ENCODE measurements at places on chromosomes 4 and X.
A peak's percentile ranks its signal among the peaks of the same experiment; 100 is the strongest.

GRCh38 chr4:187417721-187418120 is 577.9 kb upstream of the ZFP42 start:
- DNase-seq: no peak

DNA sequence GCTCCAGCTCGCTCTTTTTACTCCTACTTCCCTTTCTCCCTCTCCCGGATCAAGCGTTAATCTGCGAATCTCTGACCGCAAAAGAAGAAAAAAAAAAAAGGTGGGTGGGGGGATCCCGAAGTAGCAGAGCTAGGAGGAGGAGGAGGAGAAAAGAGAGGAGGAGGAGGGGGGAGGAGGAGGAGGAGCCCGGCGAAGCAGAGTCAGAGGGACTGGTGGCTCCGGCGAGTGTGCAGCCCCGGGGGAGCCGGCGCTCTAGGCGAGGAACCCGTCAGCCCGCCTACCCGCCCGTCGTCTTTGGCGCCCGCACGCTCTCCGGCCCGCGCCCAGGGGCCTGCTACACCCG is at the start of gene NHSL2:
Gene NHSL2, plus strand, starts transcription at position 203 of the 343 bp plus-strand sequence.
- no peak for DNase-seq

DNA sequence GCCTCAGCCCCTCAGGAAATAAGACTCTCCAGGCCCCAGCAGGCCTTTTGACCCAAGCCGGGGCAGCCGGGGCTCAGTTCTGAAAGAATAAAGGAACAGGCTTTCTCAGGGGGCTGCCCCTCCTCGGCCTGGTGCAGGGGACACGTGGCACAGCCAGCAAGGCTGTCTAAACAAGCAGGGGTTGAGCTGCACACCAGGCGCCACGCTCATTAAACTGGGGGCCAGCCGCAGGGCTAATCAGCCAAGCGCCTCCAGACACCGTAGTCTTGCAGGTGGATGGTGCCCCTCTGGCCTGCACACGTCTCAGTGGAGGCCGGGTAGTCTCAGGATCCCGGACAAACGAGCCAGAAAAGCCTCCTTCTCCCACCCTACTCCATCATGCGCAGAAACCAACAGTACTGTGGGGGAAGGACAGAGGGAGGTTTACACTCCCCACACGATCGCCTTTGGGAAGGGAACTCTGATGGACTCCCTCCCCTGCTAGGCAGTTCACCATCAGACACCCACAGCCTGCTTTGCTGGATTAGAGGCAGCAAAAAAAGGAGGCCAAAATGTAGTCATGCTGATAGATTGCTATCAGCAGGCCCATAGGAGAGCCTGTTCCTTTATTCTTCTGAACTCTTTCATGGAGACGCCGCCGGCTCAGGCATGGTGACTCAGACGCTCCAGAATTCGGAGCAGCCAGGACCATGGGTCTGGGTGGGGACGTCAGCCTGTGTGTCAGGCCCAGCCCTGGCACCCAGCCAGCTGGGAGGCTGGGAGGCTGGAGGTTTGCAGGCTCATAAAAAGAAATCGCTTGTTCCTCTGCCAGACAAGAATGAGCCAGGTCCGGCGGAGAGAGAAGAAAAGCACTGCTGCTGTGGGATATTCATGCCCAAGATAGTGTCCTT is 342.4 kb downstream of the BCOR start:
- peak; percentile 85 for DNase-seq

DNA sequence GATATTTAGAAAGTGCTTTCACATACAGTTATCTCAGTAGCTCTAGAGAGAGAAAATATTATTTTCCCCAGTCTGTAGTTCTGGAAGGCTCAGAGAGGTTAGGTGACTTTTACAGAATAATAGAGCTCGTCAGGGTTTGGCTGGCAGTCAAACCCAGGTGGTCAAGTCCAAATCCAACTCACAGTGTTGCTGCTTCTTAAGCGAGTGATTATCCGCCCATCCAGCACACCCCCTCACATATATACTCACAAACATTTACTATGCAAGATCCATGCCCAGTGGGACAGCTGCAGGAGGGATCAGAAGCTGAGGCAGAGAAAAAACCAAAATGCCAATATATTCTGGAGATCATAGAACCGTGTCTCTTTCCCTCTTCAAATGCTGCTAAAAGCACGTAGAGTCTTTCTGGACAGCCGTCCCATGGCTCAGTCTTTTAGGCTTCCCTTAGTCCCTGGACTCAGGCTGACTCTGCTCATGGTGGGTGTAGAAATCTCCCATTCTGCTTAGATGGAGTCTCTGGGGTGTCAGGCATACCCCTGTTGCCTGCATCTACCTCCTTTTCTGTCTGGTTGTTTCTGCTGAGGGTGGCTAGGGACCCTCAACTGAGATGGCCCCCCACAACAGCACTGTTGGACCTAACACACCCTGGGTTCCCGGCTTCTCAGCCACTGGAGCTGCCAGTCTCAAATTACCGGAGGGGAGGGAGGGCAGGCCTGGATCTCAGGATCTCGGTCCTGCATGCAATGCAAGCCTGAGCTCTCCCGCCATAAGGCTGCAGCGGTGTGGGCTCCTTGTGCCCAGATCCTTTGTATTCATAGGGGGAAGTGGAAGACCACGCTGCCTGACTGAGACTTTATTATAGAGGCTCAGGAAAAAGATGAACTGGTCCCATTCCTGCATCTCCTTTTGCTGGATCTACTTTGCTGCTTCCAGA is at the start of gene CHRNA9:
Gene CHRNA9, plus strand, starts transcription at position 743 of the 934 bp plus-strand sequence. Its CDS starts 135 bp downstream, at position 878.
- no peak for DNase-seq

DNA sequence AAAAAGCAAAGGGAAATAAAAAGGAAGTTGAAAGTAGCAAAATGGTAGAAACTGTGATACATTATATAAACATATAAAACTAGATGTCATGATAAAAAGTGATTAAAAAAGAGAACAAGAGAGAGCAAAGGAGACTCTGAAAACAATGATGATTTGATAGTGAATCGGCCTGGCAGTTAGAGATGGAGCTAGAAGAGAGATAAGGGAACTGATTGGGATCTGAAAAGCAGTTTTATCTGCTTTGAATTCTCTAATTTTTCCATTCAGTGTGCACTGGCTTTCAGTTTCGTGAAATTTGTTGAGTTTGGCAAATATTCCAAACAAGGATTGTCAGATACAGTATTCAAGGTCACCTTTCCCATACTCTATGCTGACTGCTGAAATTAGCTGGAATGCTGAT is 21.9 kb upstream of the CCSER1 start:
- no peak for DNase-seq

DNA sequence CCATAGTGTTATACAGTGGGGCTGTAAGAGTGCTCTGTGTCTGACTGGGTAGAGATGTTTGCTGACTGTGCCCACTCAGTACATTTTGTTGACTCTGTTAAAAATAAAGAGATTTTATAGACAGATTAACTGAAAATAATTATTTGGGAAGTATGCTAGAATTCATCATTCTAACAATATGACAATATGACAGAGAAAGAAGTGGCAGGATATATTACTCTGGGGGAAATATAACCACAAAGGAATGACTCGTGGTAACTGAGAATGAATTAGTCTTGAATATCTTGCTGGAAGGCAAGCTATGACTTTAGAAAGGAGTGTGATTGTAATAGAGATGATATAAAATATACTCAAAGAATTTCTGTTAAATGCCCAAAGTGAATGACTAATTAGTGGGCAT is 46.8 kb downstream of the TMEM165 start:
- no peak for DNase-seq

- peak; percentile 58 for DNase-seq
Measured at GRCh38 chr4:173334891-173335752, 964 bp upstream of the HMGB2 start.

DNA sequence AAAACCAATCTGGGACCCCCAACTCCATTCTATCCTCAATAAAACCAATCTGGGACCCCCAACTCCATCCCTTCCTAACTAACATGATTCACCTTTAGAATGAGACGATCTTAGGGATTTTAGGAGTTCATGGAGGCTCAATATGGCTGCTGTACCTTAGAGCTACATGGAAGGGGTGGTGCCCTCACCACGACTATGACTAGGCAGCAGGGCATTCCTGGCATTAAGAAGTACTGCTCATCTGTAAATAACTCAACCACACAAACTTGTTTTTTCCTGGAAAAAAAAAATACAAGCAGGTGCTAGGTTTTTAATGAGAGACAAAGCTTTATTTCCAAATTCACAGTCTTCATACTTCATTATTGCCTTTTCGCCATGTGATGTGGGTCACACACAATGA is 346.5 kb upstream of the FAT1 start:
- no peak for DNase-seq

DNA sequence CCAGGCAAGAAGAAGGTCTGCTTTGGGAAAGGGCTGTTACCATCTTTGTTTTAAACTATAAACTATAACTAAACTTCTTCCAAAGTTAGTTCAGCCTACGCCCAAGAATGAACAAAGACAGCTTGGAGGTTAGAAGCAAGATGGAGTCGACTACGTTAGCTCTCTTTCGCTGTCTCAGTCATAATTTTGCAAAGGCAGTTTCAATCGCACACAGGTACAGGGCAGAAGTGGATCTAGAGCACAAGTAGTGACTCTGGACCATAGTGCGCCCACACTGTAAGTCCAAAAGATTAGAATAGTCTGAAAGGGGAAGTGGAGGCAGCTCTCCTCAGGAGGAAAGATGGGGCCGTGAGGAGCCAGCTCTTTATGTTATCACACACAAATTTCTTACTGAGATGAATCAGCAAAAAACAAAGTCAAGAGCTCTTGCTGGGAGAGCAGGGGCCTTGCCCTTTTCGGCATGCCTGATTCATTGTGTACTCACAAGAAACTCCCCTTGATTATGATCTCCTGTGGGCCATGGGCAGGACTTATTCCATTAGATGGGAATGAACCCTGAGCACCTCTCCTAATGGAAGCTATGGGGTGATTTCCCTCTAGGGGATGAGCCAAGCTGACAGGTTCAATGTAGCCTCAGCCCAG is 58.6 kb downstream of the FUNDC1 start:
- DNase-seq: no peak

GRCh38 chr4:163544407-163545038 is 50.0 kb downstream of the TMA16 start:
- peak; percentile 13 for DNase-seq

- DNase-seq: no peak
Measured at GRCh38 chr4:70927502-70928137, 25.5 kb downstream of the MOB1B start.

- no peak for DNase-seq
Measured at GRCh38 chr4:78584863-78585547, 33.4 kb downstream of the ANXA3 start.

- DNase-seq: no peak
Measured at GRCh38 chr4:157076578-157076947, 613 bp downstream of the GLRB start.

GRCh38 chrX:136710325-136710951 is 62.5 kb downstream of the CD40LG start:
- DNase-seq: no peak

DNA sequence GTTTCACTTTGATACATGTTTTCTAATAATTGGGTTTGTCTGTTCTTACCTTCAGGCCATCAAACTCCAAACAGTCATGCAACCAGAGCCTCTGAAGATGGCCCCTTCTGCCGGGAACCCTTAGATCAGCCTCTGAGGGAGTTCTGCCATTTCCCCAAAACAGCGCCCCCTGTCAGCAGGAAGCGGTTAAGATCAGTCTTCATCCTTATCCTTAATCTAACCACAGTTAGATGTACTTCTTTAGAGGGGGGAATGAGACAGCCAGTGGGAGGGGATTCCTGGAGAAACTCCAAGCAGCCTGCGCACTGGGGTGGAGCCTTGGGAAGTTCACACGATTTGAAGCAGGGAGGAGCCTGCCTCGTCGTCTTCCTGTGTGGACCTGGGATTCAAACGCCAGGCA is 185.4 kb downstream of the INPP4B start:
- DNase-seq: no peak

- no peak for DNase-seq
Measured at GRCh38 chrX:13285229-13285628, 34.6 kb downstream of the ATXN3L start.

DNA sequence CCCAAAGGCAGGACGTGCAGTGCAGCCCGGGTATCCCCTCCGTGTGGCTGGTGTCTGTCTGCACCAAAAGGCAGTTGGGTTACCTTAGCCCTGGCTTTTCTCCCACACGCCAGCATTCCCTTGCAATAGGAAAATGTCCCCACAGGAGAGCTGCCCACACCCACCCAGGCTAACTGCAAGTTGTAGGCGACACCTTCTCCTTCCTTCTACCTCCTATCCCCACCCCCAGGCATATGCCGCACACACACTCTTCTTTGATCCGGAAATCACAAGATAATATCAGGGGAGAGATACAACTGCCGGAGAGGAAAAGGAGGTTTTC is 444 bp upstream of the APBB2 start:
- no peak for DNase-seq

DNA sequence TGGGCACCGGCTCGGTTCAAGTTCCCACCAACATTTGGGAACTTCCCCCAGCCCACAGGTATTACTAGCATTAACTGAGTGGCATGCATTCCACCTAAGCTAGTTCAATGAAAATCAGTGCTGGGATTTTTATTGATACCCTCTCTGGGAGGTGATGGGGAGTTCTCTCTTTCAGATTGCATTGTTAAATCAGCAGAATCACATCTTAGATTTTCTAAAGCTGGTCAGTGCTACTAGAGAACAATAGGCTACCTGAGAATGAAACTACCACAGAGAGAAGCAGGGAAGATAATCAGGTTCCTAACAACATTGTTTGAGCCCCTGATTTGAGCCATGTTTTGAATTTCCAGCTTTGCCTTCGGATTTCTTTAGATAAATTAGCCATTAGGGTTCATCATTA is 16.0 kb downstream of the EPGN start:
- no peak for DNase-seq

DNA sequence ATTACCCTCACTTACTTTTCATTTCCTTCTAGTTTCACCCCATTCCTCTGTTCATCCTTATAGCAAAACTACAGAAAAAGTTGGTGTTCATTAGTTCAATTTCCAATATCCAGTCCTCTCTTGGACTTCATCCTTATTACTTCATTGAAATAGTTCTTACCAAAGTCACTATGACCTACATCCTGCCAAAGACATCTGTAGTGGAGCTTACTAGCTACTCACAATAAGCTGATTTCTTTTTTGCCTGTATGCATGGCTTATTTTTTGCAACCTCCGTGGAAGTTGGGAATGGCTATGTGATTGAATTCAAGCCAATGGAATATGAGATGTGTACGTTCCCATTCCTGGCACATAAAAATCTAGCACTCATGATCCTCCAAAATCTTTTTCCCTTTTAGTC is 4.6 kb upstream of the CDKL2 start:
- DNase-seq: no peak

GRCh38 chr4:104352211-104352610 is 142.5 kb downstream of the CXXC4 start:
- DNase-seq: no peak

DNA sequence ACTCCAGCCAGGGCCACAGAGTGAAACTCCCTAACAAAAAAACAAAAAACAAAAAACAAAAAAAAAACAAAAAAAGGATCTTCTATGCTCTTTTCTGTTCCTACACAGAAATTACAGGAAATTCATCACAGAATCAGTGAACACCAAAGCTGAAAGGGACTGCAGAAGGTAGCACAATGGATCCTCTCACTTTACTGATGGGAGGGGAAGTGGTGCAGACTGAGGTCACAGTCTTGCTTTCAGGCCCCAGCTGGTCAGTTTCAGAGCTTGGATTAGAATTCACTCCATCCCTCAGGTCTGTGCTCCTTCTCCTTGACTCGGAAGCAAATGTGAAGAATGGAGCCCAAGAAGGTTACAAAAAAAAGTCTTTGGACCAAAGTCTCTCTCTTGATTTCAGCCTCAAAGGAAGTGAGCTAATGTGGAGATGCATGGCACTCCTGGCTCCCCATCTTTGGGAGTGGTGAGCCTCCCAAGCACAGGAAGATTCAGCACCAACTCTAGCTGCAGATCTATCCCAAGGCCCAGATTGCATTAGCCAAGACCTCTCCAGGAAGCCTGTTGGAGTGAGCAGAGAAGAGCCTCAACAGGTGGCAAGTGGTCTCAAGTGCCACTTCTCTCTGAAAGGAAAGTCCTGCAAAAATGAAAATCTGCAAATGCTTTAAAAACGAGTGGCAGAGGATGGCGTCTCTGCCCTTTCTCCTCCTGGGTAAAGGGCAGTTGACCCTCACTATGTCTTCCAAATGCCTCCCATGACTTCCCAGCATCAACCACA is 176.0 kb downstream of the MAML3 start:
- DNase-seq: no peak

All from GM04504 (cell line).